H1 (cell line): ENCODE measurements at places on chromosomes 2 and 18.
A peak's percentile ranks its signal among the peaks of the same experiment; 100 is the strongest.

DNA sequence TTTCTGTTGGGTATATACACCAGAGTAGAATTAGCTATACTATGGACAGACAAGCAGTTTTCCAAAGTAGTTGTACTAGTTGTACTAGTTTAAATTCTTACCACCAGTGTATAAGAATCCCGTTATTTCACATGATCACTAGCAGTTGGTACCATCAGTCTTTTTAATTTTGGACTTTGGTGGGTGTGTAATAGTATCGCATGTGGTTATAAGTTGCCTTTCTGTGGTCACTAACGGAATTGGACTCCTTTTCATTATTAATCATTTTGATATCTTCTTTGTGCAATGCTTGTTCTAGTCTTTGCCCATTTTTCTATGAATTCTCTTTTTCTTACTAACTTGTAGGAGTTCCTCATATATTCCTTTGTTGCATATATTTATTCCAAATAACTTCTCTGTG, 89.8 kb downstream of the ASXL2 start:
- no peak for DNase-seq

DNA sequence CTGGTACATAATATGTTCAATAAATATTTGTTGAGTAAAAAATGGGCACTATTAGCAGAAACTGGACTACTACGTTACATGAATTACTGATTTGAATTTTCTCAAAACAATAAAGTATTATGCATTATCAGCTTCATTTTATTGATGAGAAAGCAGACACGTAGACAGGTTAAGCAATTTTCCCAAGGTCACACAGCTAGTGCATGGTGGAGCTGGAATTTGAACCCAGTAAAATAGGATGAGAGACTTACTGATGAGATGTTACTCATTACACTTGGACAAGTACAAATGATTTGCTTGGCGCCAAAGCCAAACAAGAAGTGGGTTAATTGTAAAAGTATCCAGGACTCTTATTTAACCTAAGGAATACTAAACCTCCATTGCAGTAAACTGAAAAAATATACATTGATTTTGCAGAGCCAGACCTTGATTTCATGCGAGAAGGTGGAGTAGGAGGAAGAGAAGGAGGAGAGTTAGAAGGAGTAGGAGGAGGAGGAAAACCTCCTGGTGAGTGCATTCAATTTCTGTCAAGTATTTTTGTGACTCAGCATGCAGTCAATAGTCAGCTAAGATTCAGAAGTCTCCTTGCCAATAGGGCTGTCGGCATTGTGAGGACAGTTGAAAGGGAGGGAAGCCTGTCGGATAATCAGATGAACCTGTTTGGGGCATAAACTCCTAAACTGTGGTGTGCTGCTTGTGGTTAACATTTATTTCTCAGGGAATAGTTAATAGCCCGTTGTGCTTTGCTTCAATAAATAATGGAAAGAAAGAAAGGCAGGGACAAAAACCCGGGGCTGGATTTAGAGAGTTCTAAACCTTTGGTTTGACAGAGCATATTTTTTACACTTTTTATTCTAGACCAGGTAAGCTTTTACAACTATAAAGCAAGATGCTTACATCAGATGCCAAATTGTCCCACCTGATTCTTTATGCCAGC, 77.0 kb upstream of the TACR1 start:
- DNase-seq: no peak

- DNase-seq: peak; percentile 72
These were observed 4.2 kb upstream of the SP100 start for GRCh38 chr2:230411570-230412370.

DNA sequence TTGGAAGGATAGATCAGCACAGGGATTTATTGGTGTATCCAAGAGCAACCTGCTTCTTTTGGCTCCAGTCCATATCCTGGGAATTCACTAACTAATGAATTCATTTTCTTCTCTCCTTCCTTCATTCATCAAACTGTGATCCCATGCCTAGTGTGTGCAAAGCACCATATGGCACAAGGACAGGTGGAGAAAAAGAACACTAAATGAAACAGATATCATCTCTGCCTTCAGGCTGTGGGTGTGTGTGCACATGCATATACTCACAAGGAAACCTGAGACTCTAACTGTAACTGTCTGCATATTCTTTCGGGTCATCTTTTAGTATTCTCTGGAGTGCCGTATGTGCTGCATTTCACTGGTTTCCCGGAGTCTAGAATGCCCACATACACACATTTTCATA, 20.2 kb downstream of the TNP1 start:
- DNase-seq: no peak

DNA sequence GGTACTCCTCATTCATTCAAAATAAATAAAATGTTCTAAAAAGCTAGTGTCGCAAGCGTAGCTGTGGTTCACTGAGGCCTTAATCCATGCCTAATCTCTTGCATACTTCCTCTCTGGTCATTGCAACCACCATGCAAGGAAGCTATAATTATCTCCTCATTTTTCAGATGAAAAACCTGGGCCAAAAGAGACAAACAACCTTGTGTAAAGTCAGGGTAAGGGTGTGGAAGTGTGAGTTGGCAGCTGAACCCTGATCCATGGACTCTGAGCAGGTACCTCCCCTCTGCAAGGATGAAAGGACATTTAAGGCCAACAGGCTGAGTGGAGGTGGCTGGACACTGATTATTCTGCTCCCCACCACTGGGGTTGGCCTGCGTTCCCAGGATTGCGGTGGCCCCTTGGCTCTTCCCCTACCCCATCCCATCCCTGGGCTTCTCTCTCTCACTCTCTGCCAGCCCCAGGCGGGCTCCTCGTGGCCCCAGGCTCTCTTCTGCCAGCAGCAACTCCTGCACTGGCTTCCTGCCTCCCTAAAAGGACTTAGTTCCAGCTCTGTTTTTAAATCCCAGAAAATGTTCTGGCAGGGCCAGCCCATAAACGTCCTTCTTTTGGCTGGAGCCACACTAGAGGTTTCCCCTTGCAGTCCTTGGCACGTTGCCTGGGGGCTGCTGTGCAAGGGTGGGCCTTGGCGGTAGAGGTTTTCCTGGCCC, 72.0 kb upstream of the AFF3 start:
- no peak for DNase-seq
